ELF-1 (cell line): ENCODE measurements at places on chromosomes 4 and X.

DNA sequence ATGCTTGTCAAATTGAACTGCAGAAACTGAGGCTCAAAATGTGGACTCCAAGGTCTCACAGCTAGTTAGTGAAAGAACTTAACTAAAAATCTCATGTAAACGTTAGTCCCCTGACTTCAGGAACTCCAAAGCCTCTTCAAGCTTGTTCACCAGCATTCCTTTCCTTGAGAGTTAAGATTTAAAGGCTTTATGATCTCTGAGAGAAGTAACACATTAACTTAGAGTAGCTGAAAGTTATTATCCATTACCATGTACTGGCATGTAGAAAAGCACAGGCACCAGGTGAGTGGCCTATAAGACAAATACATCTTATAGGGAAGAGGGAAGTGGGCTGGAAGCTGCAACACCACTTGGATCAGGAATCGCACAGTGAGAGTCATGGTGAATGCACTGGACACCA lies 15.3 kb downstream of the PARM1 start:
- DNase-seq: no peak

- peak; percentile 6 for DNase-seq
Observed at GRCh38 chr4:72084587-72085011, 52.8 kb downstream of the NPFFR2 start.

DNA sequence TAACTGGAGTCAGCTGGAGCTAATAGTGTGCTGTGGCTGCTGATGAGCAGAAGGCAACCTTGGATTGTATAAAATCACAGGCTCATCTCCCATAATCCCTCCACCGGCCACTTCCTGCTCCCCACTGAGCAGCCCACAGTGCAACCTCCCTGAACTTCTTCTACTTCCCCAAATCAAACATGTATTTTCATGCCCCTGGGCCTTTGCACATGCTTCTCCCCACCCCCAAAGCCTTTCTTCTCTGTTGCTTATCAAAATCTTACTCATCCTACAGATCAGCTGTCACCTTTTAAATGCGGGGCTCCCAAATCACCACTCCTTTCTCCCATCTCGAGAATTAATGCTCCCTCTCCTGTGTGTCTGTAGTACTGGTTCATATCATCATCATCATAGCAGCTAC lies 35.8 kb downstream of the RHOH start:
- DNase-seq: no peak

DNA sequence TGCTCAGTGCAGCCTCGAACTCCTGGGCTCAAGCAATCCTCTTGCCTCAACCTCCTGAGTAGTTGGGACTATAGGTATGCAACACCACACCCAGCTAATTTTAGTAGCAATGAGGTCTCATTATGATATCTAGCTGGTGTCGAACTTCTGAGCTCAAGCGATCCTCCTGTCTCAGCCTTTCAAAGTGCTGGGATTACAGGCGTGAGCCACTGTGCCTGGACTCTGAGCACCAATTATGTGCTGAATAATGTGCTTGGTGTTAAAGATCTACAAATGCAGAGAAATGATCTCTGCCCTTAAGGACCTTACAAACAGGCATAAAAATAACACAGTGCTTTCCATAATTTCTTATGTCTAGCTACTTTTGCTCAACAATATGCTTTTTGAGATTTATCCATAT lies 129.0 kb upstream of the CBR4 start:
- no peak for DNase-seq

DNA sequence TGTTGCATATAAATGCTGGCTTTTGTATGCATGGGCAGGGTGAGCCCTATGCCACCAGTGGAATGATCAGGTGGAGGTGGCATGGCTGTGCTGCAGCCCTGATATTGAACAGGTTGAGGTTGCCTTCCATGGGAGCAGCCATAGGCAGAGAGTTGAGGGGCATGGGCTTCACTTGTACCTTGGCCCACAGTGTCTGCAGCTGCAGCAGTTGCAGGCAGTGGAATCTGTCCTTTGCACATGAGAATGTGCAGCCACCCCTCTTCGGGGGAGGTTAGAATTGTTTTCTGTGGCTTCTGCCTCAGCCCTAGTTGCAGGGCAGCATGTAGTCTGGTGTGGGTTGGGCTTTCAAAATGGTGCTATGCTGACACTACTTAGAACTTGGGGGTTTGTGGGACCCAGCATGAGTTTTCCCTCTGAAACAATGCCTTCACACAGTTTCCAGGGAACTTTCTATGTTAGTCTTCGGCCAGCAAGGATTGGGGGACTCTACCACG lies 25.4 kb upstream of the VSIG1 start:
- DNase-seq: no peak

- DNase-seq: no peak
Observed at GRCh38 chr4:24853142-24853541, 57.8 kb downstream of the SOD3 start.

DNA sequence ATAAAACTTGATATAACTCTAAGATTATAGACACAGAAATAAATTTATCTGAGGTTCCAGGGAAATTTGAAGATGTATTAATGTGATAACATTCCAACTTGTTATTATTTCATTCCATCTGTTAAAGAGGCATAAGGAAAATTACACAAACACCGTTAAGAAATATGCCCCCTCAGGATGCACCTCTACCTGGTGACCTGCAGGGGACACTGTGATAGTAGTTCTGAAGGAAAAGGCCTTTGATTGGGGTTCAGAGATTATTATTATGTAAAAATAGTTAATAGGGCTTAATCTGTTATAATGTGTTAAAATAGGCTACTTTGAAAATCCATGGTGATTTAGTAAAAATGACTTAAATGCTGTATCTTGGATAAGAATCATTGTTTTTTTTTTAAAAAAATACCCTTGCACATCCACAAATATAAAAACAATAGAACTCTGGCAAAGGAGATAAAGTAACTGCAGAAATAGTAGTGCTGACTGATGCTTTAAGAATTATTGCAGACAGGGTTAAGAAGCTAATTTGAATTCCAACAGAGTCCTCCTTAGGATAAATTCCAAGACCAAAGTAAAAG lies 6.1 kb upstream of the ABRAXAS1 start:
- no peak for DNase-seq

- no peak for DNase-seq
Observed at GRCh38 chr4:128440923-128441322, 153.3 kb upstream of the PGRMC2 start.

DNA sequence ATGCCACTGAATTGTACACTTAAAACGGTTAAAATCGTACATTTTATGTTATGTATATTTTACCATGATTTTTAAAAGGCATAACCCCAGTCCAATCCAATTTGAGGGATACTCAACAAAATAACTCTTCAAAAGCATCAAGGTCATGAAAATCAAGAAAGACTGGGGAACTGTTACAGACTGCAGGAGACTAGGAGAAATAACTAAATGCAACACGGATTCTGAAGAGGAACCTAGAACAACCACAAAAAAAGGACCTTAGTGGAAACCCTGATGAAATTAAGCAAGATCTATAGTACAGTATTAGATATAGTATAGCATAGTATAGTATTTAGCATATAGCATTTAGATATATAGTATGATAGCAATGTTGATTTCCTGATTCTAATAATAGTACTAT lies 26.8 kb downstream of the SH3KBP1 start:
- no peak for DNase-seq

GRCh38 chr4:8590546-8590880 lies 2.1 kb upstream of the CPZ start:
- no peak for DNase-seq

GRCh38 chr4:90171491-90171890 lies 44.3 kb downstream of the CCSER1 start:
- DNase-seq: no peak

DNA sequence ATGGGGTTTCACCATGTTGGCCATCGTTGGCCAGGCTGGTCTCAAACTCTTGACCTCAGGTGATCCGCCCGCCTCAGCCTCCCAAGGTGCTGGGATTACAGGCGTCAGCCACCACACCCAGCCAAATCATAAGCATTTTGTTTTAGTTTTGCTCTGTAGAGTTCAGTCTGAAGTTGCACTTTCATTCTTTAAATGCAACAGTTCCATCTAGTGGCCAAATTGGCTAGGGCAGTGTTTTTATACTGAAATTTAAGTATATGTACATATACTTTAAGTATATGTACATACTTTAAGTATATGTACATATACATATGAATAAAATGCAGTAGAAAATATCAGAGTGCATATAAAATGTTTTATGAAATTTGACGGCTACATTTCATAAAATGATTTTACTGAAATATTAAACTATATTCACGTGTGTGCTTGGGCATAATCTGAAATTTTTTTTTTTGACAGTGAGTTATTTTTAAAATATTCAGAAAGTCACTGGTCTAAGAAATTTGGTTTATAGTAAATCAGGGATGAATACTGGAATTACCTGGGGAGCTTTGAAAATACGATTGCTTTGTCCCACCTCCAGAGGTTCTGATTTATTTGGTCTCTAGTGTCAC lies 145.5 kb downstream of the NWD2 start:
- DNase-seq: peak; percentile 55

DNA sequence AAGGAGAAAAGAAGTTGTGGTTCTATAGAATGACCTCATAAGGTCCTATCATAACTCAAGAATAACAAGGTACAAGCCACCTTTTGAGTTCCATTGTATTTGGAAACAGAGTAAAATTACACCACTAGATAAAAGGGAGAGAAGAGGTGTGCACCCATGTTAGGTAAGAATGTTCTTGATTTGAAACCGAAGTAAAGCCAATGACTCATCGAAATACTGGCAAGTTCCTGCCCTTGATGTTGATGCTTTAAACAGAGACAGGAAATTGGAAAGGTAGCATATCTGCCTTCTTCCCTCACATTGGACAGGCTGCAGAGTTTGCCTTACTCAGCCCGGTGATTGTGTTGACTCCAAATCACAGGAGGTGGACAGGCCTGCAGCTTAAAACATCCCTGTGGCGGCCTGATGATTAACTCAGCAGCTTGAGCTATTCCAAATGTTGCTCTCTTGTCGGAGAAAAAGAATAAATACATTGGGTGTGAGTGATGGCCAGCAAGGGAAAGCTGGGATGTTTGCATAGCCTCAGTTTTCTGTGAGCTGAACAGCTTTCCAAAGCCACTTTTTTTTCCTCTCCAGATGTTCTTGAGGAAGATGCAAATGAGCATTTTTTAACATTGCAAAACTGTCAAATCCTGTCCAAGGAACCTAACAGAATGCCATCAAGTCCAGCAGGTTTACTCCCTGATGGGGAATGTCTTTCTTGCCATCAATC lies 321.1 kb downstream of the NKX6-1 start:
- no peak for DNase-seq

DNA sequence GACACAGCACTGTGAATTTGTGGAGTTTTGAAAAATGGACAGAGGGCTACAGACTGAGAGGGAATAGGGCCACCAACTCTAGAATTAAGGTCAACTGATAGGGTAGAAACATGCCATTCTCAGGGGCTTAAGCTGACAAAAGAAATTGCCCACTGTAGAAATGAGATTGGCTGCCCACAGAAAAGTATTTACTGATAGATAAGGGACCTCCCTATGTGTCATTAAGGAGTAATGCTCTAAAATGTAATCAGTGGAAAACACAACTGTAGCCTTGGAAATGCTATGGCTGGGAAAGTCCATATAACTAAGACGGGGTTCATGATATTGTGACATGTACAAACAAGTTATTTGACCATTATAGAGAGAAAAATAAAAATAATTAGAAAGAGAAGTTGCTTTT lies 4.6 kb downstream of the RTL9 start:
- DNase-seq: no peak

DNA sequence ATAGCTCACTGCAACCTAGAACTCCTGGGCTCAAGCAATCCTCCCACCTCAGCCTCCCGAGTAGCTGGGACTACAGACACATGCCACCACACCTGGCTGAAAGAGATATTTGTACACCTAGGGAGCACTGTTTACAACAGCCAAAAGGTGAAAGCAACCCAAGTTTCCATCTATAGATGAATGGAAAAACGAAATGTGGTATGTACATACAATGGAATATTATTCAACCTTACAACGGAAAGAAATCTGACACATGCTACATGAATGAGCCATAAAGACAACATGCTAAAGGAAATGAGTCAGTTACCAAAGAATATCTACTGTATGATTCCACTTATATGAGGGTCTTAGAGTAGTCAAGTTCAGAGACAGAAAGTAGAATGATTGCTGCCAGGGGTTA lies 52.2 kb downstream of the ABCG2 start:
- no peak for DNase-seq

DNA sequence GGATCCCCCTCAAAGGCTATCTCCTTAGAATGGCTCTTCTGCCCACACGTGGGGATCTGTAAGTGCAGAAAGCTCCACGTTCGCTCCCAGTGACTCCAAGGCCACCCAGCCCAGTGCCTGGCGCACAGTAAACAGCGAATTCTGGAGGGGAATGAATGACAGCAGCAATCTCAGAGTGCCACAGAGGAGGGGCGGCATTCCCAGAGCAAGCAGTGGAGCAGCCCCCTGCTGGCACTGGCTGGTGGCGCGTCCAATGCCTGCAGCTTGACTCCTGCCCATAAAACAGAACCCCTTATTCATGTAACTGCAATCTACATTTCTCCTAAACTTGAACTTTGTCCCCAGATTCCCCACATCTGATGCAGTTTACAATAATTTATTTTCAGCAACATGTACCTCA lies 6.9 kb upstream of the HELT start:
- peak; percentile 67 for DNase-seq

- no peak for DNase-seq
Observed at GRCh38 chr4:26819478-26820095, 41.1 kb upstream of the STIM2 start.

DNA sequence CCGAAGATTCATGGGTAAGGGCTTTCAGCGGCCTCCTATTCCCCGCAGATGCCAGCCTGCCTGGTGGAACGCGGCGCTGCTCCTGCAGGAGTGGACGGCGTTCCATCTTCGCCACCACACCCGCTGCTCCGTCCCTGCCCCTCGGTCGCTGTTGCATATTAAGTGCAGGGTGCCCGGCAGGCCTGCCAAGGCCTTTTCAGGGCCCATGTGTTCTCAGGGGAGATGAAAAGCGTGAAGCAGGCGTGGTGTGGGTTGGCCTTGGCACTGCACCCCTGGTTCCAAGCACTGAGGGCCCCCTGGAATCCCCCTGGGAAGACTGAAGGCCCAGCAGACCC lies 52.0 kb downstream of the SORCS2 start:
- no peak for DNase-seq

DNA sequence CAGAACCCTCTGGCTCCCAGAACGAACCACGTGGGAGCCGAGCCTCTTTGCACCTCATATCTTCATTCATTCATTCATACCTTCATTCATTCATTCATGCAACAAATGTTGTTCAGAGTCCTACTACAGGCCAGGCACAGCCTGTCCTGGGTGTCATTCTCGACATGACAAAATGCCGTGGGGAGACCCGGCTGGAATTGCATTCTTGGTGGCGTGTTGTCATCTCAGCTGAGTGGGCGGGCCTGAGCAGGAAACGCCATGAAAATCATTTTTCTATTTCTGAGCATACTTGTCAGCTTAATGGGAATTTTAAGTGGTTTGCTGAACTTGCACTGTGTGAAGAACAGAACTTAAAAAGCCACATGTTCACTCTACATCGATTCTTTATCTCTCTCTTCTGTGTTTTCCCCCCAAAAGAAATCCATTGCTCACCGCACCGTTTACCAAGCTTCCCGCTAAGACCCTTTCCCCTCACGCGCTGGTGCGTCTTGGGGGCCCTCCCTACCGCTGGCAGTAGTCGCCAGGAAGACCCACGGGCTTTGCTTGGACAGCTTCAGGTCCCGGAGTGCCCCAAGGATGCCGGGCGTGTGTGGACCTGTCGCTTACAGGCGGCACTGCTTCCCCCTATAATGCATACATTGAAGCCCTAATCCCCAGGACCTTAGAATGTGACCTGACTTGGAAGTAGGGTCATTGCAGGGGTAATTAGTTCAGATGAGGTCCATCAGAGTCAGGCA lies 41.6 kb upstream of the HMX1 start:
- no peak for DNase-seq
